WTC11 (cell line): ENCODE measurements at places on chromosomes 13 and 19. TPM values are rescaled to one million over a fixed set of nuclear protein-coding genes. Genes with fewer than 3 reads are reported as not detected.
A peak's percentile ranks its signal among the peaks of the same experiment; 100 is the strongest.

- DNase-seq, result no peak
Measured at GRCh38 chr19:42071247-42071646, 1.2 kb upstream of the GRIK5 start.

- peak; percentile 43 for DNase-seq
Measured at GRCh38 chr19:40982594-40983101, 8.4 kb upstream of the CYP2B6 start.

DNA sequence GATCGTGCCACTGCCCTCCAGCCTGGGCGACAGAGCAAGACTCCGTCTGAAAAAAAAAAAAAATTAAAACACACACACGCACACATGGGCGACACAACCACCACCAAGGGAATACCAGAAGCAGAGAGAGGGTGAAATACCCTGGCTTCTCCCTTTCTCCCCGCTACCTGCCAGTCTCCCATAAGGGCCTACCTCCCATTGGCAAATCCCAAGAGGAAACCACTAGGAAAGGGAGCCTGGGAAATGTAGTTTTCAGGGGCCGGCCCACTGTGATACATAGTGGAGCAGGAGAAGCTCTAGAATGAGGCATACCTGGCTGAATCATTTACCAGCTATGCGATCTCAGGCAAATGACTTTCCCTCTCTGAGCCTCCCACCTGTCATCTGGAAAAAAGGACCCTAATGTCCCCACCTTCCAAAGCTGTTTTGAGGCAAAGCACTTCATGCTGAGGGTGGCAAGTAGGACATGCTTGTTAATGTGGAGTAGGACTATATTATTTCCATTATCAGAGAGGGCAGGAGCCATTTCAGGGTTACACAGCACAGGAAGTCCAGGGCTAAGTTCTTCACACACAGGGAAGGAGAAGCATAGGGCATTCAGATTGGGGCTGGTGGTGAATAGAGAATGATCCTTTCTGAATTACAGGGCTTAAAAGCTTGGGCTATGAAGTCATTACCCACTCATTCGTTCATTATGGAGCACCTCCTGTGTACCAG, 14.3 kb upstream of the HNRNPUL1 start:
- DNase-seq, result peak; percentile 48

DNA sequence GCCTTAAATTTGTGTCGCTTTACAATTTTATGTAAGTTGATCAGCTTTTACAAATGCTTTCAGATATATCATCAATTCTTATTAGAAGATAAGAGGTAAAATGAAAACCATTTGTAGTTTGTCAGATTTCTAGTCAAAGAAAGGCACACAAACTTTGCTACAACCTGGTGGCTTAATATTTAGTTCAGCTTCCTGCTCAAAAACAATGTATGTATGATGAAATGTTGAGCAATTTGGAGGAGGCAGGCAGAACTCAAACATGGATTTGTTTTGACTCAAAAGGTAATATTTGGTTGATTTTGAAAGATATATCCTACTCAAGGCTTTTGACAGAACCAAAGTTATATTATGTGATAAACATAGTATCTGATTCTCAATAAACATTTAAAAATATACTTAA, 24.2 kb downstream of the NEK5 start:
- no peak for DNase-seq

GRCh38 chr19:15449620-15450527, at the start of gene WIZ:
WIZ (minus strand) TSS chr19:15449956; CDS start chr19:15448307, 1,649 bp downstream.
- peak; percentile 80 for DNase-seq

- no peak for DNase-seq
Measured at GRCh38 chr13:27076421-27076820, 95.2 kb downstream of the USP12 start.

GRCh38 chr13:110648848-110649421, 33.6 kb downstream of the NAXD start:
- no peak for DNase-seq

DNA sequence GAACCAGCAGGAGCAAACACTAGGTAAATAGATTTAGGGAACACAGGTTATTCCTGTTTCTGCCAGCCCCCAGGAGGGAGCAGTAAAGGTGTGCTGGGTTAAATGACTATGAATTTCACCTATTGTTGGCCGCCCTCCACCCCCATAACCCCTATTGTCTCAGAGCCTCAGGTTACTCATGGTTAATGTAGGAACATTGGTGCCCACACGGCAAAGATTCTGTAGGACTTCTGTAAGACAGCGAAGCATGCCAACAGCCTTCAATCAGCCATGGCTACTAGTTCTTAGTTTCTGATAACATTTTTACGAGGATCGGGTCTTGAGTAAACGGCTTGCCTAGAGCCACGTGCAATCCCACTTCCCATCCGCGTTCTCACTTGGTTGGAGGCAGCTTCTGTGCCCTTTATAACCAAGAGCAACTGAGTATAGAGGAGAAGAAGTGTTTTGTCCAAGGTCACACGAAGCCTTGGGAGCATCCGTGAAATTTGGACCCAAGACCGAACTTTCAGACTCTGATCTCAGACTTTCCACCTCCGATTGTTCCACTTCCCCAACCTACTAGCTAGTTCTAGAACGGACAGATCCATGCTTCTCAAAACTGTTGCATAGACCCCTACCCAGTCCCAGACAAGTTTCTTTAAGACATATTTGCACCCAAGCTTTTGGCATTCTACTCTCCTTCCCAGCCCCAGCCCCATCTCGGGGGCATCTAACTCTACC, 5.1 kb upstream of the CACNG8 start:
- no peak for DNase-seq

- DNase-seq, result no peak
Measured at GRCh38 chr13:29929062-29929847, 78.8 kb upstream of the UBL3 start.

DNA sequence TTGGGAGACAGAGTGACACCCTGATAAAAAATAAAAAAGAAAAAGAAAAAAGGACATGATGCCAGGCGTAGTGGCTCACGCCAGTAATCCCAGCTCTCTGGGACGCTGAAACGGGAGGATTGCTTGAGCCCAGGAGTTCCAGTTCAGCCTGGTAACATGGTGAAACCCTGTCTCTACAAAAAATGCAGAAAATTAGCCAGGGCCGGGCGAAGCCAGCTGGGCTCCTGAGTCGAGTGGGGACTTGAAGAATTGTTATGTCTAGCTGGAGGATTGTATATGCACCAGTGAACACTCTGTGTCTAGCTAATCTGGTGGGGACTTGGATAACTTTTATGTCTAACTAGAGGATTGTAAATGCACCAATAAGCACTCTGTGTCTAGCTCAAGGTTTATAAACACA, 32.3 kb downstream of the TMPRSS9 start:
- DNase-seq, result no peak

DNA sequence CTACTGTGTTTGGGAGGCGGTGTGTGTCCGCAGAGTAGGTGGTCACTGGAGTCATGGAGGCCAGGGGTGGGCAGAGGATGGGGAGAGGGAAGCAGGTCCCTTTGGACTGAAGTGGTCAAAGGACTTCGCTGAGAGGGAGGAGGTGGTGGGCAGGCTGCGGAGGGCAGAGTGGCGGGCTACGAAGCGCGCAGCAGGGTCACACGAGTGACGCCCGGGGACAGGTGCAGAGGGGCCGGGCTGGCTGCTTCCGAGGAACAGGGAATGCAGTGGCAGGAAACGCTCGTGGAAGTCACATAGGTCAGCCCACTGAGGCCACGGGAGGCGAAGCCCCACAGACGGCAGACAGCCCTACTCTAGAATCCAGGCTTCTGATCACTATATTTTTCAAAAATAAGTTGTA, 111.5 kb downstream of the URI1 start:
- DNase-seq, result no peak

The KRTDAP gene
- 1.3 to 3.2 TPM (median 1.7 TPM) in 3 replicates for total RNA-seq

The MEIOSIN gene
- total RNA-seq, result 0.11 to 0.23 TPM in 2 of 3 replicates, not detected in the other

The ZNF578 gene
- 21.1 to 26.6 TPM (median 21.9 TPM) in 3 replicates for total RNA-seq

The TYROBP gene
- total RNA-seq, result 0.34 to 0.55 TPM (median 0.46 TPM) in 3 replicates

The FFAR2 gene
- not detected in 3 replicates for total RNA-seq

The ZNF816 gene
- total RNA-seq, result 10.8 to 15.3 TPM (median 12.4 TPM) in 3 replicates
